Adrenal gland (tissue), 19 donors: ENCODE measurements at places on chromosomes 12 and 14. TPM values are rescaled to one million over a fixed set of nuclear protein-coding genes. Genes with fewer than 3 reads are reported as not detected.

Gene NINJ2
- 1.8 TPM for polyA plus RNA-seq

Gene SCN8A
- polyA plus RNA-seq: 1.4 TPM

Gene P2RX7
- 10.5 TPM for polyA plus RNA-seq

Gene NRDE2
- 13.5 TPM for polyA plus RNA-seq

Gene KCTD10
- 24.3 TPM for polyA plus RNA-seq

Gene SVOP
- 0.20 TPM for polyA plus RNA-seq

Gene IL22
- polyA plus RNA-seq: not detected

Gene TTC6
- polyA plus RNA-seq: not detected

Gene TRIM9
- polyA plus RNA-seq: 3.7 TPM

Gene TMCC3
- 9.3 TPM for polyA plus RNA-seq

Gene LHX5
- not detected for polyA plus RNA-seq

Gene KRT78
- polyA plus RNA-seq: not detected

Gene GPR132
- polyA plus RNA-seq: 0.57 TPM

Gene ISM2
- polyA plus RNA-seq: not detected

Gene IAPP
- 0.20 TPM for polyA plus RNA-seq

Gene SRP54
- polyA plus RNA-seq: 143 TPM

Gene SDR9C7
- not detected for polyA plus RNA-seq

Gene FOXG1
- not detected for polyA plus RNA-seq

Gene RTL1
- polyA plus RNA-seq: 2.6 TPM

Gene TAS2R7
- not detected for polyA plus RNA-seq

Gene CHMP4A
- 71.1 TPM for polyA plus RNA-seq

Gene KITLG
- 1.9 TPM for polyA plus RNA-seq

Gene ERO1A
- 21.0 TPM for polyA plus RNA-seq

Gene UNC79
- 1.0 TPM for polyA plus RNA-seq

Gene CABP1
- 2.9 TPM for polyA plus RNA-seq

Gene TMEM260
- 12.4 TPM for polyA plus RNA-seq

Gene TOMM20L
- polyA plus RNA-seq: not detected

Gene ACVR1B
- 14.1 TPM for polyA plus RNA-seq

Gene RGS6
- polyA plus RNA-seq: 0.71 TPM

Gene GPR65
- 1.3 TPM for polyA plus RNA-seq

Gene ANKRD33
- 0.24 TPM for polyA plus RNA-seq
